ENCODE measurements at places on chromosomes 3 and 15.

DNA sequence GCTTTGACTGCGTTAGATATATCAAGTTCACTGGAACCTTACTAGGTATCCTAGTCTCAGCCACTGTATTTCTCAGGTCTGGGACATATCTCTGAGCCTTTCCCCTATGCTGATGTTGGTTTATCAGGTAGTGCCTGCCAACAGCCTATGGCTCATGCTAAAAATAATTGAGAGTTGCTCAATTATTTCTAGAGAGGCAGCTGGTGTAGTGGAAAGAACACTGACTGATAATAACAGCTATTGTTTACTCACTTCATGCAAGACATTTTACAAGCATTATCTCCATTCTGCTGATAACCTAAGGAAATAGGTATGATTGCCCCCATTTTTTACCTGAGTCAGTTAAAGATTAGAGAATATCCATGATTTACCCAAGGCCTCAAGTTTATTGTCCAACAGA, 231.4 kb downstream of the LRRN1 start:
- DNase-seq = no peak

DNA sequence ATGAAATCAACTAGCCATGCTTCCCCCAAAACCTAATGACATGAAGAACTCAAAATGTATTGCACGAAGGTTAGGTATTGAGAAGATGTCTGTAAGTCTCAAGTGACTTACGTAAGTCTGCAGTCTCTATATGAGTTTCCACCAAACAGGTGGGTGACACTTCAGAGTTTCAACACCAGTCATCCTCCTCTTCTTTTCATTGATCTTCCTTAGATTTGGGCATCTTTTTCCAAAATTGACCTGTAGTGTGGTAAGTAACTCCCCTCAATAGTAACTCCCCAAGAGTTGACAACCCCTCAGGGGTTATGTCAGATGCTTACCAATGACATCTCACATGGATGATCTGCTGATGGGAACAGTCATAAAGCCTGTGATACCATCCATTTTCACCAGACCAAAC, 46.1 kb downstream of the GPR176 start:
- no peak for DNase-seq

GRCh38 chr3:172286548-172287148, 161.6 kb downstream of the GHSR start:
- no peak for DNase-seq

- no peak for DNase-seq
Observed at GRCh38 chr15:42932833-42933515, 12.4 kb upstream of the TTBK2 start.

GRCh38 chr3:9151240-9151639, 98.2 kb downstream of the SRGAP3 start:
- DNase-seq = no peak

- no peak for DNase-seq
Observed at GRCh38 chr3:38102444-38102814, 34.5 kb downstream of the ACAA1 start.

- no peak for DNase-seq
Observed at GRCh38 chr15:83115831-83116565, 8.6 kb downstream of the TM6SF1 start.

DNA sequence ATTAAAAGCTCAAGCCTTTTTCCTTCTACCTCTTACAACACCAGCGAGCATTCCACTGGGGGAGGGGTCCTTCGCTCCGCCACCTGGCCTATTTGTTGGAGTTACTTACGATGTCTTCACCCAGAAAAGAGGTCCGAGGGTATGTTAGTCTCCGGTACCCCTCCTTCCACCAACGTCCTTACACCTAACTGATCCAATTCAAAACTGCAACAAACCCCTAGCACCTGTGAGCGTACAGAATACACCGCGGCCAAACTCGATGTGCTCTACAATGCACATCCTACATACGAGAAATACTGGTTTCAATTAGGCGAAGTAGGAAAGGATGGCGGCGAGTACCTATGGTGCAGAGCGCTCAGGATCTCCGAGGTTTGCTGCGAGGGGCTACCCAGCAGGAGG, 944 bp downstream of the SLITRK3 start:
- DNase-seq = no peak

GRCh38 chr3:150490277-150490986, 55.9 kb downstream of the SERP1 start:
- DNase-seq = no peak

DNA sequence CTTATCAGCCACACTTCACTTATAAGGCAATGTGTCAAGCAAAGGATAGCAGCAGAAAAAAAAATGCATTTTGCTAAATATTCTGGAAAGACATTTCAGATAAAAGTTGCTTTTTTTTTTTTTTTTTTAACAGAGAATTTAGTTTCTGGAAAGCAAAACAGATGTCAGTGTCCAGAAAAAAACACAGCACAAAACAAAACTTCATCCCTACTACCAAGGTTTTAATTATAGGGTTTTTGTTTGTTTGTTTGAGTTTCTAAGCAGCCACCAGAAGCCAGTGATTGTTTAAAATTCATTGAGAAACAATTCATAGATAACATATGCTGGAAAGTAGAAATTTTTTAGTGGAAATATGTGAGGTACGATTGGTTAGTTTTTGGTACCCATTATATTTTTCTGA, 1202.7 kb downstream of the OTOL1 start:
- no peak for DNase-seq
